ENCODE measurements at places on chromosomes 5 and 9.
A peak's percentile ranks its signal among the peaks of the same experiment; 100 is the strongest.

DNA sequence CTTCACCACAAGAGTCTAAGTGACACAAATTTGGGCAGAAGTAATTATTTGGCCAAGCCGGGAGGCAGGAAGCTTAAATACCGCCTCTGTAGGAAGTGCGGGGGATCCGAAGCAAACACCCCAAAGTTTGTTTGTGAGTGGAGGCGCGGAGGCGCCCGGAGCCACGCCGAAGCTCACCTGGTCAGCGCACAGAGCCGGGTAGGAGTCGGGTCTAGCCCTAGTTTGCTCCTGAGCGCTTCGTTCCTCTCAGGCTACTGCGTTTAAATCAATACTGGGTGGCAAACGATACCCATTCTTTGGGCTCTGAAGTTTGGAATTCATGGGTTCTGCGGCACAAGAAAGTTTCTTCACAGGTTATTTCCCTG, 855 bp downstream of the MCC start:
- no peak for DNase-seq

DNA sequence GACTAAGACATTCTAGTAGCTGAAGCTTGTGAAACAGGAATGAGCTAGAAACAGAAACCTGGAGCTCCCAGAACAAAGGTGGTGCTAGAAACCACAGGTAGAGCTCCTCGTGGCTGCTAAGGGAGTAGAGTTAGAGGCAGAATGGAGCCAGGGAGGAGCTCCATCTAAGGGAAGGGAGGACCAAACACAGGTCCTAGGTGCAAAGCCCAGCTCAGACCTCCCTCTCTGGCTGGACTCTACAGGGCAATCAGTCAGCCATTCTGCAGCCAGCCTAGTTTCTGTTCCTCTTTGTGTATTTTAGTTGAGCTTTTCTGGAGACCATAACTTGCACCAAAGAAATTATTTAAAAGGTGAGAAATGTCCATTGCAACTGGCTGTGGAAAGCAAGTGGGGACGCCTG, 70.4 kb downstream of the CRB2 start:
- DNase-seq: no peak

GRCh38 chr5:151800532-151800931, 28.8 kb downstream of the G3BP1 start:
- no peak for DNase-seq

DNA sequence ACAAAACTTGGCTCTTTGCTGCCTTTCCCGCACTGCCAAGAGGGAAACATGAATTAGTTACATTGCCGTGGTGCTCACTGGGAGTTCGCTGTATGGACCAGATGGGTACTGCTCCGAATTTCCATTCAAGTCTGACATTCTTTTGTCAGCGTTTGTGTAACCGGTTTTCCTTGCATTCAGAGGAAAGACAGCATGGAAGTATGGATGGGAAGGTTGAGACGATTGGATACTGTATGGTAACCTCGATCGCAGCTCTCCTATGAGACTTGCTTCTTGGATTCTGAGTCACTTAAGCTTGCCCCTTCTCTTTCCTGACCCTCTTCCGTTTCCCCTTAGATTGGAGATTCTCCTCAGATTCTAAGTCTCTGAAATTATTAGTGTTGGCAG, 625 bp upstream of the UBLCP1 start:
- no peak for DNase-seq

DNA sequence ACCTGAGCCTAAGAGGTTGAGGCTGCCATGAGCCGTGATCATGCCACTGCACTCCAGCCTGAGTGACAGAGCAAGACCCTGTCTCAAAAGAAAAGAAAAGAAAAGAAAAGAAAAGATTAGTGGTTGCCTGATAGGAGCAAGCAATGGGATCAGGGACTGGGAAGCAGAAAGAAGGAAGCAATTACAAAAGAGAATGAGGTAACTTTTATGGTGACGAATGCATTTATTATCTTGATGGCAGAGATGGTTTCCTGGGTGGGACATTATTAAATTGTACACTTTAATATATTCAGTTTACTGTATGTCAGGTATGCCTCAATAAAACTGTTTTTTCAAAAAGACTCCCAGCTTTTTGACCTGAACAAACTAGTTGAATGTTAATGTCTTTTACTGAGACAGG, 7.5 kb upstream of the PFDN1 start:
- no peak for DNase-seq

DNA sequence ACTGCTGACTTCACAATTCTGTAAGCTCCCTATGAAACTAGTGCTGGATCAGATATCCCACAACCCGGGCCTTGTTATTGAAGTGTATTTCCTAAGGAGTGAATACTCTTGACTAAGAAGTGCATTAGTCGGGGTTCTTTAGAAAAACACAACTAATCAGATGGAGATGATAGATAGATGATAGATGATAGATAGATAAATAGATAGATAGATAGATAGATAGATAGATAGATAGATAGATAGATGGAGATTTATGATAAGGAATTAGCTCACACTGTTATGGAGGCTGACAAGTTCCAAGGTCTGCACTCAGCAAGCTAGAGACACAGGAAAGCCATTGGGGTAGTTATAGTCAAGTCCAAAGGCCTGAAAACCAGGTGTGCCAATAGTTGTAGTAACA, 214.6 kb upstream of the COX7C start:
- DNase-seq: no peak

- no peak for DNase-seq
These were observed 327.5 kb downstream of the FBXL17 start for GRCh38 chr5:108054349-108054748.

DNA sequence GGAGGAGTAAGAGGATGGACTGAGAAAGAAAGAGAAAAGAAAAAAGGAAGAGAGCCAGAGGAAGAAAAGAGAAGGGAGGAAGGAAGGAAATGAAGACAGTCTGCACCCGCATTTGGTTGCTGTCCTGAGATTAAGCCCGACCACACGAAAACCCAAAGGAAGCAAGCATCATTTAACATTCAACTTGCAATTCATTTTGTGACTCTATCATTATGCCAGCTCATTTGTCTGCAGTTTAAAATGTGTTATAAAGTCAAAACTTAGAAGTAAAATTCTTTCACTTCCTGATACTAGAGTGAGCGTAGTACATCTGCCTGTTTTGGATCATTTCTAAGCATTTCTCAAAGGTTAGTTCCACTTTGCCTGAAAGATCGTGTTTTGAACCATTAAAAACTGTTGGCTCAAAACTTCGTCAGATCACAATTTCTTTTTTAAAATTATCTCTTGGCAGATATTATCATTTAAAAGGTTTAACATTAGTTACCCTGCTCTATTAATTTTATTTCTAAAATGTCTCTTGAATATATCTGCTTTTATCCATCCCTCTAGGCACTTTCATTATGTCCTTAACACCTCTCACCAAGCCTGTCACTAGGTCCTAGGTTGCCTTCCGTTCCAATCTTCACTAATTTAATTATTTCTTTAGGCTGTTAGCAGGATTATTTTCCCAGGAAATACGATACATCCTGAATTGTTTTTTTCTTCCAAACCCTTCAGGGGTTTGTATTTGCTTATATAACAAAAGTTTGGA, 240.9 kb downstream of the TLE4 start:
- DNase-seq: no peak

DNA sequence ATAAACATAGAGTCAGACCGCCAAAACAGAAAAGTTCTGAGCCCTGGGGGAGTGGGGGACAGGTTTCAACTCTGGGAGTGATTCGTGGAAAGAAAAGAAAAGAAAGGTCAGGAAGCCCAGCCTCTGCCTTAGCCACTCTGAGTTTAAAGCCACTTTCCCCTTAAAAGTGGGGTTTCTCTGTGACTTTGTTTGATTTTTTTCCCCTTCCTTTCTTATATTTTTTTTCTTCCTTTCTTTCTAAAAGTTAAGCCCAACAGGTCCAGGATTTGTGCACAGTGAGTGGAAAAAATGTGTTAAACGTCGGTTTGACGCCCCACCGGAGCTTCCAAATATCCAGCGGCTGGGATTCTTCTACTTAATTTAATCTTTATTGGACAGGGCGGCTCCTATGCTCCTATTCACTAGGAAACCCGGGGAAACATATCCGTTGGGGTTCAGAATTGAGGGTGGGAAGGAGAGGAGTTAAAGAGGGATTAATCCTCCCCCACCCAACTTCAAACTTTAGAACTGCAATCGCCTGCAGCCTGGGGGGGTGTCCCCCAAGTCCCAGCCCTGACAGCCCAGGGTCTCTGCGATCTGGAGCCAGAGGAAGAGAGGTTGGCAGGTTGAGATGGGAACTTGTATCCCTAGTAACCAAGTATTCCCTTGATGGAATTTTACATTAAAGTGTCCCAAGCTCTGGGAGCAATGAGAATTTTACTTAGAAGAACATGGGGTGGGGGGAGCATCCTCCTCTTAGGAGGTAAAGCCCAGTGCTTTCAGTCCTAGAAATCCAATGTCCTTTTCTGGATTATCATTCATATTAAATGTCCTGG, 6.3 kb downstream of the NR2F1-AS1 start:
- DNase-seq: no peak

DNA sequence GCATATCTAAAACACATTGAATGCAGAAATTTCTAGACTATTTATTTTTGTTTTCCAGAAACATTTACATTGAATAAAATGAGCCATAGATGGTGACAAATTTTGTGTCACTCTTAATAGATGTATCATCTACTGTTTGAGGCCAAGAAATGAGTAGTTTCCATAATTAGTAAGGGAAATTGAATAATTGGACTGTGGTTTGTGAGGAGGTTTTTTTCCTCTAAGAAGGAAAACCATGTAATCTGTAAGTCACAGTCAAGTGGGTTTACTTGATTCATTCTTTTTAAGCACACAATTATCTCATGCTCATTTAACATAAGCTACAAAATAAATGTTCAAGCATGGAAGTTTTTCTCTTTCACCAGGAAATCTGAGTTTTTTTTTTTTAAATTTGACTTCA, 876.4 kb downstream of the NR2F1-AS1 start:
- no peak for DNase-seq

GRCh38 chr9:40907657-40908624, 220.5 kb downstream of the FOXD4L6 start:
- no peak for DNase-seq

DNA sequence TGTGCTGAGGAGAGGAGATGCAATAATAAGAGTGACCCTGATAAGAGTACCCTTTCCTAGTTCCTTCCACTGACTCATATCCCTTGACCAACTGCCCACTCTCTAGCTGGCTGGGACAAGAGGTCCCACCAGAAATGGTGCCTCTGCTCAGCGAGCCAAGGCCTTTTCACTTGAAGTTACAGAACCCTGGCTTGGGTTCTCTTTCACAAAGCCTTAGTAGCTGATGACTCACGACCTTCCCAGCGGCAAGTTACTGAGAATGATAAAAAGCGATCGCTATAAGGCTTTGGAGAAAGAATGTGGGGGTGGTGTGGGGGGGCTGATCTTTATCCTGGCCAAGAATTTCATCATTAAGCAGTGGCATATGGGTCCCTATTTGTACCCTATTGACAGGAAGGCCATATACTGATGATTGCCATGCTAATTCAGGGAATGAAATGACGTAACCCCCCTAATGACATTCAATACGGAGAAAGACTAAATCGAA, 90.3 kb downstream of the FBXO38 start:
- DNase-seq: no peak

DNA sequence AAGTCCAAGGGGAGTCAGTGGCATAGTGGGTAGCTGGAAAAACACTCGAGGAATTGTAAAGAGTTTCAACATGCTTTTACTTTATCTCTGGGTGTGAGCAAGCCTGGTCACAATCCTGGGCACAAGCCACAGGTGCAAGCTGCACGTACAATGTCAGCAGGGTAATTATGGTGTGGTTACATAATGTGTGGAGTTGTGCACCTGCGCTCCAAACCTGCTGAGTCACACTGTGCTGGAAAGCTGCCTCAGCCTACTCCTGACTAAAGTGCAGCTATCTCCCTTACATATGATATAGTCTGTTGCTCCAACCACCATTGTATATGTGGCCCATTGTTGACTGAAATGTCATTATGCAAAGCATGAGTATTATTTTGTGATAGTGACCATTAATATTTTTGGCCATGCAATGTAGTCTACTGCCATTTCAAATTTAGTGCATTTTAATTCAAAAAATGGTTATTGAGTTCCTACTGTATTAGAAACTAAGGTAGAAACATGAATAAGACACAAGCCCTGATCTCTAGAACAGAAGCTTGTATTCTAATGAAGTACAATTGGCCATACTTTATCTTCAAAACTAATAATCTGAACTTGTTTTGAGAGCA, 160.9 kb upstream of the SLC30A5 start:
- no peak for DNase-seq

- no peak for DNase-seq
These were observed 1079.9 kb upstream of the ACO1 start for GRCh38 chr9:31304576-31304975.

GRCh38 chr9:6080154-6080716, 64.8 kb upstream of the RANBP6 start:
- peak; percentile 52 for DNase-seq

DNA sequence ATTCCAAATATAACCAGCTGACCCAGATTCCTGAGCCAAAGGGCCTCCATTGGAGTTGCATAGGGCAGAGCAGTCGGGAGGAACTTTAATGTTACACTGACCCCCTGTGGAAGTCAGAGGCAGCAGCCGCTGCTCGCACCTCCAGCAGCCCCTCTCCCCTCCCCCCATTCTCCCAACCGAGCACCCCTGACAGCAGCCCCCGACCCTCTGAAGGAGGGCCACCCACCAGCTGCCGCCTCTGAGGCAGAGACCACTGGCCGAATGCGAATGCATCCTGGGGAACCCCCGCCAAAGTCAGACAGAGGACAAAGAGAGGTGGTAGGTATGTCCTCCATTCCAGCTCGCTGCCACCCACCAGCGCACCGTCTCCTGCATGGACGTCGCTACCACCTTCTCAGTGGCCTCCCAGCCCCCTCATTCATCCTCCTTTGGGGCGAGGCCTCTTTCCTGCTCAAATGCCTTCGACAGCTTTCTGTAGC, 231.0 kb downstream of the CDK5RAP2 start:
- DNase-seq: peak; percentile 32

- no peak for DNase-seq
These were observed 74.8 kb upstream of the TGFBR1 start for GRCh38 chr9:99030092-99030511.

DNA sequence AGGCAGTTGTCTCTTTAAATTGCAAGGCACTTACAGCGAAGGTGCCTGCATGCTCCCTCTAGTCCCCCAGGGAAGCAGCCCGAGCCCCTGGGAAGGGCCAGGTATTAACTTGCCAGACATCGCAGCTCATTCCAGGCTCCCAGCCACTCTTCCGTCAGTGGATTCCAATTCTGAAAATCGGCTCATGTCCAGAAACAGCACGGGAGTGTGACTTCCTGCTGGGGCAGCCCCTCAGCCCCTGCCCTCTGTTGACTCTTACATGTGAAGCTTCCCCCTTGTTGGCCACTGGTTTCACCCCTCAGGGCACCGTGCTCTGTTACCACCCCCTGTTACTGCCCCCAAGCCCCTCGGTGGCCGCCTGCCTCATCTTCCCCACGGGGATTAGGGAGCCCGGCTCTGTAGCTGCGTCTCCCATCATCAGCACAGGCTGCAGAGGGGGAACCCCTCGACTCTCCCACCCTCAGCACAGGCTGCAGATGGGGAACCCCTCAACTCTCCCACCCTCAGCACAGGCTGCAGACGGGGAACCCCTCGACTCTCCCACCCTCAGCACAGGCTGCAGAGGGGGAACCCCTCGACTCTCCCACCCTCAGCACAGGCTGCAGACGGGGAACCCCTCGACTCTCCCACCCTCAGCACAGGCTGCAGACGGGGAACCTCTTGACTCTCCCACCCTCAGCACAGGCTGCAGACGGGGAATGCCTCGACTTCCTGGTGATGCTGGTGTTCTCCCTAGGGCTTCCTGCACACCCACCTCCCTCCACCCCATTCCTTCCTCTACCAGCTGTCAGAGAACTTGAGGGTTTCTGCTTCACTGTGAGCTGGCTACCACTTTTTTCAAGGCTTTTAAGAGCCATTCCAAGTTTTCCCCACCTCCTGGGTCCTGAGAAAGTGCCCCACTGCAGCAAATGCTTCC, 11.1 kb upstream of the CACNA1B start:
- no peak for DNase-seq

- no peak for DNase-seq
These were observed 2.8 kb upstream of the NEURL1B start for GRCh38 chr5:172638209-172638768.
